Heart left ventricle (tissue), 16 donors: ENCODE measurements at places on chromosomes 11 and 22. TPM values are rescaled to one million over a fixed set of nuclear protein-coding genes. Genes with fewer than 3 reads are reported as not detected.

GAB4 gene
- total RNA-seq: not detected

PRG3 gene
- not detected for total RNA-seq

DNA sequence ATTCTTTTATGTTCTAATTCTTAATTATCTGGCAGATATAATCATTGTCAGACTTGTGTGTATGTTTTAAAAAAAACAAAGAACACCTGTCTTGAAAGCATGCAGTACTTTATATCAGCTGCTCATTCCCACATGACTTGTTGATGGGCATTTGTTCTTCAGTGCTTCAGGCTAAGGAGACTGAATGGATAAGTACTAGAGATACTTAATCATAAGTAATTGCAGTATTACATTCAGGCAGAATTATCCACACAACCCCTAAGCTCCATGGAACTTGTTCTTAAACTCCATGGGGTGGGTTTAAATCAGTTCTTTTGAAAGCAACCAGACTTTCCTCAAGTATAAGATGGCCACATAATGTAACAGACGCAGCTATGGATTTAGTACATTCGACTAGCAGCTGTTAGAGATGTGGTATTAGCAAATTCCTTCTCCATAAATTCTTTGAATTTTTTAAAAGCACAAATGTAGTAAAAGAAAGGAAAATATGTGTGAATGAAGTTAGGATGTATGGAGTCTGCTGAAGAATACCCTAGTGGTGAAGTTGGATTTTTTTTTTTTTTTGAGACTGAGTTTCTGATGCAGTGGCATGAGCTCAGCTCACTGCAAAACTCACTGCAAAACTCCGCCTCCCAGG lies 3.0 kb downstream of the JAM3 start:
- no peak for DNase-seq

DNA sequence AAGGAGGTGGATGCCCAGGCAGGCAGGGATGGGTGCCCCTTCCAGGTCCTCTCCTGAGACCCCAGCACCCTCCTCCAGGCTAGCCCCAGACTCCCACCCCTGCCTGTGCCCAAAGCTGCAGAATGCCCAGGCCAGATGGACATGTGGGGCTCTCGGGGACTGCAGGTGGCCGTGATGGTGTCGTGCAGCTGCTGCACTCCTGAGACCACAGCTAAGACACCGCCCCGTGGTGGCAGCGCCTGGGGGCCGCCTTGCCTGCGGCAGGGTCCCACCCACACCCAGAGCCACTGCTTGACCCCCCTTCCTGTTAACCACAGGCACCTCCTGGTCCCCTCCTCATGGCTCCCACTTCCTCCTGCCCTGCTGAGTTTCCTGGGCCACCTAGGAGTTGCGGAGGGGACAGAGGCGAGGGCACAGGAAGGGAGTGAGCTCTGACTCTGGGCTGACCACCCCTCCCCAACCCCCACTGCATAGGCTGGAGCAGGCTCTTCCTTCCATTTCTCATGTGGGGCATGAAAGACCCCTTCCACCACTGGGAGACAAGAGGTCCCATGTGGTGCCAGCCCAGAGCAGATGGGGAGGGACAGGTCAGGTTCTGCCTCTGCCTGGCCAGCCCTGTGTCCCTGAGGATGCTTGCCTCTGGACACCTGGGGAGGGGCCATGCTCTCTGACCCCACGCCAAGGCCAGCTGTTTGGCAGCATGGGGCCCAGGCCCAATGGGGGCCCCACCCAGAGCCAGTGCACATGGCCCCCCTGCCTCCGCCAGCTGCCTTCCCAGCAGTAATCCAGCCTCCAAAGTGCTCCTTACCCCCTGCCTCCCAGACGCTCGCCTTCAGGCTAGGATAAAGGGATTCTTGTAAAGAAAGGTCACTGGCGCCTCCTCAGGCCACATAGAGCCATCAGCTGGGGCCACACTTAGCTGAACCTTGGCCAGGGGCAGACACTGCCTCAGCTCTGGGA lies 29.3 kb downstream of the OSBPL5 start:
- no peak for DNase-seq
